Activated CD4-positive, alpha-beta T cell treated with anti-CD3 and anti-CD28 coated beads for 36 hours (primary cell): ENCODE measurements at places on chromosomes 1 and 21. TPM values are rescaled to one million over a fixed set of nuclear protein-coding genes. Genes with fewer than 3 reads are reported as not detected.

- peaks cover 14% of the 10 kb centered on the region for H3K36me3 ChIP-seq
- H3K27me3 ChIP-seq = peaks cover 54% of the 10 kb centered on the region
- no peak overlapping the region for H3K27ac ChIP-seq
- no peak for DNase-seq
- H3K4me1 ChIP-seq = peaks cover 8% of the 10 kb centered on the region
Observed at GRCh38 chr1:161260376-161261260, 2.1 kb downstream of the PCP4L1 start.

Gene ZNF436
- total RNA-seq = 5.2 TPM

Gene HSD3B2
- not detected for total RNA-seq

Gene OMA1
- 11.6 TPM for total RNA-seq

DNA sequence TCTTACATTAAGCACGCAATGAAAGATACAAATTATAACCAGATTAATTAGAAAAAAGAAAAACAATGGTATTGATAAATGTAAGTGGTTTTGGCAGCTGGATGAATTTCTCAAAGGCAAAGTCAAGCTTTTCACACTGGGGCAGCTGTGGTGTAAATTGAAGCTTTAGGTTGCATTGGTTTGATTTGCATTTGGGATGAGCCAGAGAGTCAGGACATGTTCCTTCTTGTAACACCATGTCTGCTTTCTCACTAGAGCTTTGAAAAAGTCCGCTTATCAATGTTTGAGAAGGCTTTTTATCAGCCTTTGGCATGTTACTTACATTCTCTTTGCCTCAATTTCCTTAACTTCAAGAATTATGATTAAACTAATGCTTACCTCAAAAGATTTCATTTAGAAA lies 173.9 kb downstream of the GPATCH2 start:
- H3K4me1 ChIP-seq = no peaks in the 10 kb centered on the region
- H3K27me3 ChIP-seq = no peaks in the 10 kb centered on the region
- DNase-seq = no peak
- H3K27ac ChIP-seq = no peak overlapping the region
- H3K4me3 ChIP-seq = no peak overlapping the region
- H3K36me3 ChIP-seq = peaks cover 16% of the 10 kb centered on the region

Gene VSIG8
- total RNA-seq = 0.11 TPM

Gene UMODL1
- not detected for total RNA-seq

GRCh38 chr1:207648334-207649209 lies 3.6 kb downstream of the CR1L start:
- H3K4me3 ChIP-seq = no peak overlapping the region
- no peaks in the 10 kb centered on the region for H3K36me3 ChIP-seq
- DNase-seq = no peak
- H3K4me1 ChIP-seq = peaks cover 14% of the 10 kb centered on the region
